ENCODE measurements at places on chromosomes 11 and 22. TPM values are rescaled to one million over a fixed set of nuclear protein-coding genes. Genes with fewer than 3 reads are reported as not detected.

The NXPE4 gene
- not detected for total RNA-seq

DNA sequence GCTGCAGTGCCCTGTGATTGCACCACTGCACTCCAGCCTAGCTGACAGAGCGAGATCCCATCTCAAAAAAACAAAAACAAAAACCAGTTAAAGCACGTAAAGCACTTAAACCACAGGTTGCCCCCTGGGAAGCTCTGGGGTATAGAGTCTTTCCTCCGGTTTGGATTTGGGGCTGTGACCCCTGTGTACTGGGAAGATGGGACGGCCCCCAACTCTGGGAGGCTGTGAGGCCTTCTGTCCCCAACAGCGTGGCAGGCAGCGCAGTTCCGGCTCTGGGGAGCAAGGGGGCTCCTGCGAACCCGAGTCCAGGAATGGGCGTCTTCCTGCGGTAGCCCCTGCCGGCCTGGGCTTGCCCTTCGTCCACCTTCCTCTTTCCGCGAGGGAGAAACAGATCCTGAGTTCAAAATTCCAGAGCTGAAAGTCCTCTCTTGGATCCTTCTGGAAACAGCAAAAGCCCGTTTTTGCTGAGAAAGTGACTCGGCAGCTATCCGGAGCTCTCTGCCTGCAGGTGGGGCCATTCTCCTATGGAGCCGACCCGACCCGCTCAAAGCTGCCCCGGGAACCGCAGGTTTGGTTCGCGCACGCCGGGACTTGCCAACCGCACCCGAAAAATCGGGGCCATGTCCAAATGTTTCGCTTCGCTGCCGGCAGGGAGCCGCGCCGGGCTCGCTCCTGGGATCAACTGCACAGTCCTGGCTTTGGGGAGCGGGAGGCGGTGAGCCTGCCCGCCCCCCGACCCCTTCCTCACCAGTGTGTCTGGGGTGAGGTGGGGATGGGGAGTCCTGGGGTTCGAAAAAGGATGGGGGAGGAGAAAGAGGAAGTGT is 36.3 kb upstream of the POLA2 start:
- ATAC-seq: peak; percentile 80

GRCh38 chr11:45993531-45994001 is 71.1 kb downstream of the LARGE2 start:
- peak; percentile 39 for ATAC-seq

DNA sequence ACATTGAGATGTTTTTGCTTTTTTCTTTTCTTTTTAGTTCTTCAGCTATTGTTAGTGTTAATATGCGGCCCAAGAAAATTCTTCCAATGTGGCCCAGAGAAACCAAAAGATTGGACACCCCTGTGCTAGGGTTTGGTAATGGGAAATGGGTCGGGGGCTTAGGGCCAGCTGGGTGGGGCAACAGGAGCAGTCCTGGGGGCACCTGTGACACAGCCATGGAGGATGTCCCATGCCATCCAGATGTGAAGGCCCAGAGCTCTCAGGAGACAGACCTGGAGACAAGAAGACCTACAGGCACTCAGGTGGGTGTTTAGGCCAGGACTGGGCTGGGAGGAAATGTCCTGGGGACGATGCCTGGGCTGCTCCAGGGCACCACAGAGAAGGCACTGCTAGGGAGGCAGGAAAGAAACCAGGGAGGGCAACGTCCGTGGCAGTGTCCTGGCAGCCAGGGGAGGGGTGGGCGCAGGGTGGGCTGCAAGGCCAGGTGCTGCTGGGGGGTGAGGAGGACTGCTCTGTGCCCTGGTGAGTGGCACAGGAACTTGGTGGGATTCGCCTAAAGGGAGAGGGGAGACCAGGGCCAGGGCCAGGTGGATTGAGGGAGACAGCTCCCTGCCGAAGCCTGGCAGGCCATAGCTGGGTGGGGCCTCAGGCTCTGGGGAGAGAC is 21.4 kb downstream of the RELT start:
- no peak for ATAC-seq

The APBB1 gene
- total RNA-seq: 97.9 TPM
